CD4-positive, alpha-beta T cell treated with Interleukin-12 subunit alpha and Interleukin-12 subunit beta, for 1 hour (primary cell): ENCODE measurements at places on chromosomes 6 and 20.
A peak's percentile ranks its signal among the peaks of the same experiment; 100 is the strongest.

GRCh38 chr20:43372051-43372450 is 85.6 kb upstream of the SRSF6 start:
- no peak for DNase-seq

DNA sequence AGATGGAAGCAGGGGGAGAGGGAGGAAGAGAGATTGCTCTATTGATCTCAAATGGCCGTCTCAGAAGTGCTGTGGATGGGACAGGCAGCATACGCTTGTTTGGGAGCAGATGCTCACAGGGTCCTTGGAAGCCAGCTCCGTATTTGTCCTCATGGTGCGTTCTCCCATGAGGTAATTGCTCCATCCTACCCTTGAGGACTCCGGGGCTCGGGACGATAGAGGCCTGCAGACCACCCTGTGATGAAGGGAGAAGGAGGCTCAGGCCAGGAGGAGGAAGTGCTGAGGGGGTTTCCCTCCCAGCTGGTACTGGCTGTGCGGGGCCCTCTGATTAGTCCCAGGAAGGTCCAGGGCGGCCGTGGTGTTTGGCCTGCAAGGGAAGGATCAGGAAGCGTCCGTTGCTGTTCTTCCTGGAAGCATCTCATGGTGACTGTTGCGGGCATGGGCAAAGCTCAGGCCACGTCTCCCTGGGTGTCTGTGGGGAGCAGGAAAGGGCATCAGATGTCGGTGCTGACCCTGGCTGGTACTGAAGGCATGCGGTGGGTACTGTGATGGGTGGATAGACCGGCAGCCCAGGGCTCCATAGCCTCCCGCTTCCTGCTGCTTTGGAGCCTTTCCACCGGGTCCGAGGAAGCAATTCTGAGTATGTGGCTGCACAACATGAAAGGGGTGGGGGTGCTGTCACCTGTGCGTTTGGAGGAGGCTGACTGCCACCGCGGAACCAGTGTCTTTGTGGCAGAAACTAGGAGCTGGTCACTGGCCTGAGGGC is 158.3 kb downstream of the SYCP2 start:
- DNase-seq: no peak

GRCh38 chr6:149332602-149333265 is 15.2 kb downstream of the TAB2 start:
- DNase-seq: no peak

- DNase-seq: no peak
Measured at GRCh38 chr6:68575765-68576439, 59.2 kb upstream of the ADGRB3 start.

GRCh38 chr20:56001106-56001785 is 4.1 kb downstream of the CBLN4 start:
- DNase-seq: no peak

DNA sequence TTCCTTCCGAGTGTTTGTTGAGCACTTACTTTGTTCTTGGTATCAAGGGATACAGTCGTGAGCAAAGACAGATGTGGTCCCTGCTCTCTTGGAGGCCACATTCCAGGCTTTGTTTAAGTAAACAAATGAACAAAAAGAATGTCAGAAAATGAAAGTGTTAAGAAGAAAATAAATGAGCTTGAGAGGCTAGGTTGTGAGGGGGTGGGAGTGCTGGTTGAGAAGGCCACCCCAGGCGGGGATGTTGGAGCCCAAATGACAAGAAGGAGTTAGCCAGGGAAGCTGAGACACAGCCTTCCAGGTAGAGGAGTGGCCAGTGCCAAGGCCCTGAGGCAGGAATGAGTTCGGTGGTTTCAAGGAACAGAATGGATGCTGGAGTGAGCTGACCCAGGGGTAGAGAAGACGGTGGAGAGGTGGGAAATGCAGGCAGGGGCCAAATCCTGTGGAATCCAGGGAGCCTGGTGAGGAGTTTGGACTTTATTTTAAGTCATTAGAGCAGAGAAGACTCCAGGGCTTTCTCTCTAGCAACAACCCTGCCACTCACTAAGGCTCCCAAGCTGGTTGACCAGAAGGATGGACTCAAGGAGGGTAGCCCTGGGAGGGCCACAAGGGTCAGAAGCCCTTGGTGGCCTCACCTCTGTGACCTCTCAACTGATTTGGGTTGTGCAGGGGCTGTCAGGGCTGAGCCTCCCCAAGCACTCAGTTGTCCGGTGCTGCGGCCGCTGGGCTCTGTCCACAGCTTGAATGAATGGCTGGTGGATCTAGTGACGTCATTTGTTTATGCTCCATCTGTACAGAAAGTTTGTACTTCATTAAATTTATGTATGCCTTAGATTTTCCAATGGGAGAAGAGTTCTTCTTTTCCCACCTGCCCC is 66.0 kb upstream of the STX16 start:
- no peak for DNase-seq

- no peak for DNase-seq
Measured at GRCh38 chr20:51034988-51035656, 12.2 kb upstream of the KCNG1 start.

DNA sequence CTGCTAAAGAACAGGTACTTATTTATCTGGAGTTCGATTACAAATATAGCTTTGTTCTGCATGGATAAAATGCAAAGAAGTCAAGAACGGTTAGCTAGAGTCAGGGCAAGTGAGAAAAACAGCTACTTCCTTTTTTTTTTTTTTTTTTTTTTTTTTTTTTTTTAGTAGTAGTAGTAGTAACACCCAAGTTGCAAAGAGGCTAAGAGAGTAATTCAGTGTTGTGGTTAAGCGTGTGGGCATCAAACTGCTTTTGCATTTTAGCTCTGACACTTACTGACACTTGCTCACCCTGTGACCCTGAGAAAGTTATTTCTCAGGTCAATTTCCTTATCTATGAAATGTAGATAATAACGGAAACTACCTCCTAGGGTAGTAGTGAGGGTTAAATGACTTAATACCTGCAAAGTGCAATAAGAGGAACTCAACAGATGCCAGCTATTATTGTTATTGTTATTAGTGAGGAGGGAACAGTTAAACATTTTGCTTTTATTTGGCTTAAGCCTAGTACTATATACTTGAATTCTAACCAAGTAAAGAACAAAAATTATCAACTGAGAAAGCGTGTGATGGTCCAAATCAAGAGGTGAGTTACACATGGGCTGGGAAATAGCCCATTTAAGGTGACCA is 86.7 kb upstream of the BACH2 start:
- DNase-seq: peak; percentile 31

DNA sequence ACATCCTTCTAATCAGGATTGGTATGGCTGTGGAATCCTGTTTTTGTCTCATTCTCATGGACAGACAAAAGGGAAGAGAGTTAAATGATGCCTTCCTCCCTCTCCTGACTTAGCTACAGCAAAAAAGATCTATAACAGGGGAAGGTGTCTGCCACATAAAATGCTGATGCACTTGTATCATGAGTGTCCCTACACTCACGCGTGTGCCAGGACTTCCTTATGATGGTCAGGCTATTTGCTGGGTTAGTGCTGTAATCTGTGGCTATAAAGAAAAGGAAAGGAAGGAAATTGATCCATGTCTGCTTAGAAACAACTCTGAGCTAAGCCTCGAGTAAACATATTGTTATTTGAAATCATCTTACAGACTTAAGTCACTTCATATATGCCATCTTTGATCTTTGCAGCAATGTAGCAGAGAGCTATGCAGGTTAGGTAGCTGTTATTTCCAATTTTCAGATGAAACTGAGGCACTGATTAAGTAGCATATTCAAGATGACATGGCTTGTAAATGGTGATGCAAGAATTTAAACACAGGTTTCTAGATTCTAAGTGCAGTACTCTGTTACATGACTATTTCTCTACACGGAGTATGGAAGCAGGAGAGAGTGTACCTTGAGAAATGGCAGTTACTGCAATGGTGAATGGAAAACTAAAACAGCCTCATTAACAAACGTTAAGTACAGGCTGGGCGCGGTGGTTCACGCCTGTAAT is 8.4 kb upstream of the DHX35 start:
- DNase-seq: no peak

- no peak for DNase-seq
Measured at GRCh38 chr6:43972913-43973300, 154.3 kb downstream of the MRPL14 start.

- DNase-seq: no peak
Measured at GRCh38 chr6:52696418-52696817, 25.5 kb downstream of the TMEM14A start.

- DNase-seq: no peak
Measured at GRCh38 chr6:35049156-35049735, 91.9 kb downstream of the TCP11 start.

DNA sequence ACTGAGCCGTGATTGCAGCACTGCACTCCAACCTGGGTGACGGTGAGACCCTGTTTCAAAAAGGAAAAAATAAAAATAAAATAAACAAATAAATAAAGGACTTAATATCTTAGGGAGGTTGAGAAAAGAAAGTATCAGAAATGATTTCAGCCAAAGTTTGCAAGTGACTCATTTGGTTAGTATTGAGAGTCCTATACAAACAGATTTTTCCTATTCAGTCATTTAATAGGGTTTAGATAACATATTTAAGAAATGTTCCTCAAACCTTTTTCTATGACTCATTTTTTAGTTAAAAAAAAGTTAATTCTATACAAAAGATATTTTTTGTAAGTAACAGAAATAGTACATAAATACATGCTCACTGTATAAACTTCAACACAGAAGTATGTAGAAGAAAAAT is 235.1 kb downstream of the GJA1 start:
- no peak for DNase-seq

GRCh38 chr6:24355393-24355792 is 2.5 kb downstream of the DCDC2 start:
- DNase-seq: no peak

DNA sequence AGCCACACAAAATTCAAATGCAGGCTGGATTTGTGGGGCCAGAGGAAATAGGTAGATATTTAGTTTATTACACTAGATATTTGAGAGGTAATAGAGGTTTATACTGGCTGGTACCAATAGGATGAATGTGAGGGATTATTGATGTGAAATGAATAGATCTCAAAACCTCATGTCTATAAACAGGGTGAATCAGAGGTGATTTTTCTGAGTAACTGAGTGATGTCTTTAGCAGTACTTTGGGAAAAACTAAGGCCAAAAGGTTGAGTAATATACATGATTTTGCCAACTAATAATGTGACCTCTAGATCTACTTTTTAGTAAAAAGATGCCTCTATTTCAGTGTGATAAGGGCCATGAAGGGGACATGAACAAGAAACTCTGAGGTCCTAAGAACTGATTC is 86.8 kb downstream of the HAO1 start:
- DNase-seq: no peak

DNA sequence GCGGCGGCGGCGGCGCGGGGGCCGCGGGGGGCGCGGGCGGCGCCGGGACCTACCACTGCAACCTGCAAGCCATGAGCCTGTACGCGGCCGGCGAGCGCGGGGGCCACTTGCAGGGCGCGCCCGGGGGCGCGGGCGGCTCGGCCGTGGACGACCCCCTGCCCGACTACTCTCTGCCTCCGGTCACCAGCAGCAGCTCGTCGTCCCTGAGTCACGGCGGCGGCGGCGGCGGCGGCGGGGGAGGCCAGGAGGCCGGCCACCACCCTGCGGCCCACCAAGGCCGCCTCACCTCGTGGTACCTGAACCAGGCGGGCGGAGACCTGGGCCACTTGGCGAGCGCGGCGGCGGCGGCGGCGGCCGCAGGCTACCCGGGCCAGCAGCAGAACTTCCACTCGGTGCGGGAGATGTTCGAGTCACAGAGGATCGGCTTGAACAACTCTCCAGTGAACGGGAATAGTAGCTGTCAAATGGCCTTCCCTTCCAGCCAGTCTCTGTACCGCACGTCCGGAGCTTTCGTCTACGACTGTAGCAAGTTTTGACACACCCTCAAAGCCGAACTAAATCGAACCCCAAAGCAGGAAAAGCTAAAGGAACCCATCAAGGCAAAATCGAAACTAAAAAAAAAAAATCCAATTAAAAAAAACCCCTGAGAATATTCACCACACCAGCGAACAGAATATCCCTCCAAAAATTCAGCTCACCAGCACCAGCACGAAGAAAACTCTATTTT is 2.0 kb downstream of the FOXC1 start:
- DNase-seq: no peak
